ENCODE measurements at places on chromosomes 13 and 19.

DNA sequence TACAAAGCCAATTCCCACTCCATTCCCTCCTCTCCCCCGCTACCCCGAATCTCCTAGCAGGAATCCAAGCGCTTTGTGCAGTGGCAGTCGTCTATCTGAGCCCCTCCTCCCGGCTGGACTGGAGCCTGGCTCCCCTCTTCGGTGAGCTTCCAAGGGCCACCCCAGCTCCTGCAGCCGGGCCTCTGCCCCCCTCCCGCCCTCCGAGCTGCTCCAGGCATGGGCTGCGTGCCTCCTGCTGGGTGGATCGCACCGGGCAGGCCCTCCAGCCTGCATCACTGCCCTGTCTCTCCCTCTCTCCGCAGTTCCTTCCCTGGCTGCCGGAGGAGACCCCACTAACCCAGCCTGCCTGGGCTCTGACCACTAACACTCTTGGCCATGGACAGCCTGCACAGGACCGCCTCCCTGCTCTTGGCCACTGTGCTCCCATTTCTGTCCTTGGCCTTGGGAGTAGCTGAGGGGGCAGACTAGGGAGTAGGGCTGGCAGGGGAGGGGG is 12.9 kb upstream of the LENG8 start:
- no peak for DNase-seq

GRCh38 chr13:24179486-24179850 is 18.9 kb downstream of the SPATA13 start:
- DNase-seq: no peak

GRCh38 chr13:112160558-112160957 is 93.6 kb downstream of the SOX1 start:
- DNase-seq: no peak

DNA sequence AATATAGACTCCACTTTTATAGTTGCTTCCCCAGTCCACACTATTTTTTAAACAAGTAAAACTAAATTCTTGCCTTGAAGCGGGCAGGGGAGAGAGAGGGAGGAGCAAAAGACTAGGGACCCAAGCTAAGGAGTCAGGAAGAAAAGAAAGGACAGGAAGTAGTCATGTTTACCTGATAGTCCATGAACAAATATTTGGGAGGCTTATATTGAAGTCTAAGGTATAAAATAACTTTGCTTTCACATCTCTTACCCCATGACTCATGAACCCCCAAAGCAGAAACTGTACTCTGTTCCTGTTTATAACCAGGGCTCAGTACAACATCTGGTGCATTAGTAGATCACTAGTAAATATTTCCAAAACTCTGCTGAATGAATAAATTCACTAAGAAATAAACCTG is 67.3 kb downstream of the ZAR1L start:
- DNase-seq: no peak

GRCh38 chr19:16088351-16089009 is 12.2 kb downstream of the TPM4 start:
- no peak for DNase-seq

- no peak for DNase-seq
These were observed 3.1 kb downstream of the TMED1 start for GRCh38 chr19:10832939-10833296.

- DNase-seq: no peak
These were observed 702.0 kb downstream of the PCDH9 start for GRCh38 chr13:66528180-66528579.

GRCh38 chr19:5803752-5804515 is 933 bp upstream of the NRTN start:
- DNase-seq: peak; percentile 75

- no peak for DNase-seq
These were observed 31.4 kb downstream of the TUBA3C start for GRCh38 chr13:19150226-19150625.

DNA sequence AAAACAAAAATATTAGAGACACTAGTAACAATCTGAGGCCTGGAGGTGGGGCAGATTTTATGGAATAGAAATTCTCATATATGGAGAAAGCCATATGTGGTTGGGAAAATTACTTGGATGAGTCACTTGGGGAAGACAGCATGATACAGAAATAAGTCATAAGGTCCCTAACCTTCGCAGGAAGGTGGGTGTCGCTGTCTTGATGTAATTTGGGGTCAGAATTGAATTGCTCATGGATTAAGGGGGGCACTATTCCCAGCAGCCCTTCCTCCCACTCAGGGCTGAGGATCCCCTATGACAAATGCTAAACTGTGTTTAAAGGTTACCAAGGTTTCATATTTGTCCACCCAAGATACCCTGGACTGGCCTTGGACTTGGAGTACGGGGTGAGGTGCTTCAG is 5.0 kb downstream of the RDH8 start:
- DNase-seq: no peak

DNA sequence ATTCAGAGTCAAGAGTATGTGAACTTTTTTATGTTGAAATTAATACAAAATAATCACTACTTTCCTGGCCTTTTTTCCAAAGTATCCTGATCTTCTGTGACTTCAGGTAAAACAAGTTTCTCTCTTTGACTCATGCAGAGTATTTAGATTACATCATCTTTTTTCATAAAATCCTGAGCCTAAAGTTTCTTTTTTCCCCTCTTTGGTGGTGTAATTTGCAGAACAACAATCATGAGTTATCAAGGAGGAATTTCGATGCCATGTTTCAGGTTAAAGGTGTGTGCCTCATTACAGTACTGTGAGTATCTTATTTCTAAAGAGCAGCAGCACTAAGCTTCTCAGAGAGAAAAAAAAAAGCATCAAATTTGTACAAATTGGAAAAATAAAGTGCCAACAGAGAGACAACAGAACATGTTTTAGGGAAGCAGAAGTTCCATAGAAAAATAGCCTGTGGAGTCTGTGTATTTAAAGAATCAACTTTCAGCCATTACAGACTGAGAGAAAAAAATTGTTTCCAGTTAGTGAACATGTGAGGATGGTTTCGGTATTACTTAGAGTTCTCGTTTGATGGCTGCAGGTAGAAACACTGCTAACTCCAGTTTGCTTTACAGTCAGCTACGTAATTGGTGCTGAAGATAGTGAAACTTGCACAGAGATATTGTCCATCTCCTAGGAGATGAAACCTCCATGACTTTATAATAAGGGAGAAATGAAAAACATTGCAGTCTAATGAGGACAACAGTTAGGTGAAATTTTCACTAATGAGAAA is 78.1 kb upstream of the PCDH9 start:
- DNase-seq: no peak

DNA sequence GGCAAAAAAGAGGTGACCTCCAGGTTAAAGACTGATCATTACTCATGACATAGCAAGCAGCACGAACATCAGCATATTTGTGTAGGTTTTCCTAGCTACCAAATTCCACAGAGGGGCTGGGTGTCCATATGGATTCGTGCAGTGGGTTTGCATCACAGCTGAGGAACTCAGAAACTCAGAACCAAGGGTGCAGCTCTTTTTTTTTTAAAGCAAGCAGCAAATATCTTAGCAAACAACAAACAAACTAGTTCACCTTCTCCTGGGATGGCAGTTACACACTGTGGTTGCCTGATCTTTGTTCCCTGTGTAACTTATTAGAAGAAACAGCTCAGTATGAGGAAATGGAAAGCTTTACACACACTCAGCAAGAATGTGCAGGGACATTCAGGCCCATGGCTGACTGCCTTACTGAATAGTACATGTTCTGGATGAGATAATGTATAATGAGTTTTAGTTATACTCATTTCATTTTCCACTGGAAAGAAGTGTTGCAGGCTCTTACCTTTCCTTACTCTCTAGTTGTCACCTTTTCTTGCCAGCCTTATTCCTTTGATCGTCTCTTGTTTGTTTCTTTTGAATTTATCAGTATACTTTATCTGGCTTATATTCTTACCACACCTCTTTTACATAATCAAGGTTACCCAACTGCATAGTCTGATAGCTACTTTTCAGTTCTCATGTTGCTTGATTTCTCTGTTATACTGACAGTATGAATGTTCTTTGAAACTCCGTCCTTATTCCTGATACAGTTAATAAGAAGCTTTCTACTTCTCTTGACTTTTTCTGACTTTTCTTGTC is 4.3 kb downstream of the NDFIP2 start:
- DNase-seq: no peak

- DNase-seq: peak; percentile 81
These were observed 610 bp upstream of the WBP4 start for GRCh38 chr13:41060724-41061074.

DNA sequence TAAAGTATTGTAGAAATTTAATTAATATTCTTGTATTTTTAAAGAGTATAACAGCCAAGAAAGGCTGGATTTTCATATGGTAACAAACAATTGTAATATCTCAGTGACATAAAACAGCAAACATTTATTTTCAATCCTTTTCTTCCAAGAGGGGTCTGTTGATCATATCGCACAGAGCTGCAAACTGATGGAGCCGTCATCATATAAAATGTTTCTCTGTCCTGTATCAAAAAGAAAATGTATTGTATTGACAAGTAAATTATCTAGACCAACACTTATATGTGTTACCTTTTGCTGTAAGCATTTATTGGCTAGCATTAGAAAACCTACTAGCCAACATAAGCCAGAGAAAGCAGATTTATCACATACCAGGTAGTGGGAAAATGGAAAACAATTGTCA is 2861.4 kb upstream of the PCDH20 start:
- DNase-seq: no peak

- no peak for DNase-seq
These were observed 22.0 kb downstream of the PLIN4 start for GRCh38 chr19:4496304-4496703.

- DNase-seq: no peak
These were observed 31.2 kb downstream of the UNC13A start for GRCh38 chr19:17656970-17657369.

DNA sequence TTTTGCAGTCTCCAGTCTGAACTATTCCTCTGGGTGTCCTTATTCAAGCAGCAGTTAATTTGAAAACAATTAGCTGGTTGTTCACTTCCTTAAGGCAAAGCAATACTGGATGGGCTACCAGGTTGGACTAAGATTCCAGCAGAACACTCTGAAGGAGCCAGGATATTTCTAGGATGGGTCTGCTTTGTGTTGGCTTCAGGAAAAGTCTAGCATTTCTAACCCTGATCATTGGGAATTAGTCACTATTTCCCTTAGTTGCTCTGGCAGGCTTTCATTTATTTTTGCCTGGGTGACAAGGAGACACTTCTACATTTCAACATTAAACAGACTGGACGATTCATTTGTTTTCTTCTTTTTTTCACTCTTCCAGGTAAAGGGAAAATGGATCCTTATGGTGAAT is 228.4 kb downstream of the ENOX1 start:
- DNase-seq: no peak

GRCh38 chr19:2569596-2570465 is 93.9 kb downstream of the GADD45B start:
- no peak for DNase-seq

GRCh38 chr19:51368366-51369282 is at the start of gene CLDND2:
Gene CLDND2, minus strand, starts transcription at chr19:51369003. Its CDS starts 426 bp downstream, at chr19:51368577.
- DNase-seq: no peak

GRCh38 chr19:14450168-14450874 is 17.2 kb downstream of the PKN1 start:
- no peak for DNase-seq

DNA sequence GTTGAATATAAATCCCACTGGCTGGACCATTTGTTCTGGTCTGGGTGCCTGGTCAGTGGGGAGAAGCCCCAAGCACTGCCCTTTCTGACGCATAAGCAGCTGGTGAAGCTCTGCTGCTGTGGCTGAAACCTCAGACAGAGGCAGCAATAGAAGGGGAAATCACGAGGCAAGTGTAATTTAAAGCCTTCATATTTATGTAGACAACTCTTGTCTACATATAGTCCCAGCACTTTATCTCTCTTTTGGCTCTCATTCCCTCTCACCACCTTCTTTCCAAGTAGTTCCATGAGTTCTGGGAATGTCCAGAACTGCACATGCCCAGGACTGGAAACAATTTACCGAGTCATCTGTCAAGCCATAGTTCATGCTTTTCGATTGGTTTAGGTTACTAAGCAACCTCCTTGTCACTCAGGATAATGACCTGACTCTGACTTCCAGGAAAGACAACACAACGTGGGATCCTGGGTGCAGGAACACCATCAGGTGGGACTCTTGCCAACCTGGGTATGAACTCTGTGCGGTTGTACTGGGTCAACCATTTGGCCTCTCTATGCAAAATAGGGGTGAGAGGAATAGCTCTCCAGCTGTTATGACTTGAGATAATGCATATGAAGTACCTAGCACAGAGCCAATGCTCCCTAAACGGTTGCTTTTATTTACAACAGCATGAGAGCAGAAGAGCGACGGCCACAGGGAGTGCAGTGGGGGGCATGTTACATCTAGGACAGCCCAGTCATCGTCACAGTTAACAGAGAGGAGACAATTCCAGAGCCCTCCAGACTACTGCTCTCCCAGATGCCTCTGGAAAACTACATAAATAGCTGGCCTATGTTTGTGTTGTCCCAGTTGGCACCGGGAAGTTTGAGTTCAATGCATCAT is 321.9 kb downstream of the FOXO1 start:
- no peak for DNase-seq

DNA sequence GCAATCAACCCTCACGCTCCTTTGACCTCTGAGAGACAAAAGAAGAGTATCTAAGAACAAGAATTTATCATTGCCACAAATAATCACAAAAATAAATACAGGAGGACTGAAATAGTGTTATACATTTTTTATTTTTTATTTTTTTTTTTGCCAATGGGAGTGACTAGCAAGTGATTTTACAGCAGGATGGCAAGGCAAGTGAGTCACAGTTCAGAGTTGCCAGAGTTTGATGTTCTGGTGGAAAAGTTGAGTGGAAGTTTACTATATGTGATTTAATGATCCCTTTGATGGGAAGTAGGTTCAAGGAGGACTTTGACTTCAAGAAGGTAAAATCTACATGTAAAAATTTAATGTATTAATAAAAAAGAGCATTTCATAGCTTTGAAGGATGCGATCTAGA is 2691.4 kb downstream of the PCDH9 start:
- no peak for DNase-seq

- no peak for DNase-seq
These were observed 72.6 kb downstream of the CDK8 start for GRCh38 chr13:26326562-26326961.

DNA sequence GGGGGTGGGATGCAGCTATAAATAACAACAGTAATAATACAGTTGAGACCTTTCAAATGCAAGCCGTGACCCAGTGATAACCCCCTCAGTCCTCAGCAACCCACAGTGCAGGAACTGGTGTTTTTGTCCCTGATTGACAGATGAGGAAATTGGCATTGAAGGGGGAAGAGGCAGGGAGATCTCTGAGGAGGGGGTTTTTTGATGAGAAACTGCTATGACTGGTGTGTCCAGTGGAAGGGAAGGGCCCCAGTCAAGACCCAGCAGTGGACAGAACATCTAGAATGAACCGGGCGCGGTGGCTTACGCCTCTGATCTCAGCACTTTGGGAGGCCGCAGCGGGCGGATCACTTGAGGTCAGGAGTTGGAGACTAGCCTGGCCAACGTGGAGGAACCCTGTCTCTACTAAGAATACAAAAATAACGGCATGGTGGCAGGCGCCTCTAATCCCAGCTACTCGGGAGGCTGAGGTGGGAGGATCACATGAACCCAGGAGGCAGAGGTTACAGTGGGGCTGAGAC is 1.9 kb downstream of the MAP1S start:
- no peak for DNase-seq

- no peak for DNase-seq
These were observed 701.3 kb upstream of the KLHL1 start for GRCh38 chr13:70809588-70809987.

GRCh38 chr19:17086120-17086519 is 10.5 kb downstream of the MYO9B start:
- DNase-seq: no peak
